ENCODE measurements at places on chromosomes 12 and 14.

GRCh38 chr14:74133833-74134481 lies 49.2 kb downstream of the LIN52 start:
- DNase-seq = no peak

DNA sequence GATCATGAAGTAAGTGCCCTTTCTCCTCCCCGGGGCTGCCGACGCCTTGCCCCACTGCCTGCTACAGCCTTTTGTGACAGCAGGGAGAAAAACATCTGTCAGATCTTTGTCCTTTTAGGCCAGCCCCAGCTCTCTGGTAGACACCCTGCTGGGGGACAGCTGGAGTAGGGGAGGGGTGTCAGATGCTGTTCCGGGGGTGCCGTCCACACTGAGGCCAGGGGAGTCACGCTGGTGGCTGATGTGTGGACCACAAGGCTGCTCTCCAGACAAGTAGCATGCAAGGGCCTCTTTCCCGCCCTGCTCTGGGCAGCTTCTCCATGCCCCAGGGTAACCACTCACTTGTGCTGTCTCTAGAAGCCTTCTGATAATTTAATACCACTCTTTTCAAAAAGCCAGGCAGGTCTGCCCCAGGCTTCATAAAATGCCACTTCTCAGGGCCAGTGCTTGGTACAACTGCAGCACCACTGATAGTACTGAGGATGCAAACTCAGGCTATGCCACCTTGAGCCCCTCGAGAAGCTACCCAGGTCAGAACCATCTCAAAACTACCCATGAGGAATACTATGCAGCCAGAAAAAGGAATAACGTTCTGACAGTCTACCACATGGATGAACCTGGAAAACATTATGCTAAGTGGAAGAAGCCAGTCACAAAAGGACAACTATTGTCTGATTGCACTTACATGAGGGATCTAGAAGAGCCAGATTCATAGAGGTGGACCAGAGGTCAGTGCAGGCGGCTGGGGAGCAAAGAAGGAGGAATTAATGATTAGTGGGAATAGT lies 66.0 kb upstream of the RIN3 start:
- no peak for DNase-seq

DNA sequence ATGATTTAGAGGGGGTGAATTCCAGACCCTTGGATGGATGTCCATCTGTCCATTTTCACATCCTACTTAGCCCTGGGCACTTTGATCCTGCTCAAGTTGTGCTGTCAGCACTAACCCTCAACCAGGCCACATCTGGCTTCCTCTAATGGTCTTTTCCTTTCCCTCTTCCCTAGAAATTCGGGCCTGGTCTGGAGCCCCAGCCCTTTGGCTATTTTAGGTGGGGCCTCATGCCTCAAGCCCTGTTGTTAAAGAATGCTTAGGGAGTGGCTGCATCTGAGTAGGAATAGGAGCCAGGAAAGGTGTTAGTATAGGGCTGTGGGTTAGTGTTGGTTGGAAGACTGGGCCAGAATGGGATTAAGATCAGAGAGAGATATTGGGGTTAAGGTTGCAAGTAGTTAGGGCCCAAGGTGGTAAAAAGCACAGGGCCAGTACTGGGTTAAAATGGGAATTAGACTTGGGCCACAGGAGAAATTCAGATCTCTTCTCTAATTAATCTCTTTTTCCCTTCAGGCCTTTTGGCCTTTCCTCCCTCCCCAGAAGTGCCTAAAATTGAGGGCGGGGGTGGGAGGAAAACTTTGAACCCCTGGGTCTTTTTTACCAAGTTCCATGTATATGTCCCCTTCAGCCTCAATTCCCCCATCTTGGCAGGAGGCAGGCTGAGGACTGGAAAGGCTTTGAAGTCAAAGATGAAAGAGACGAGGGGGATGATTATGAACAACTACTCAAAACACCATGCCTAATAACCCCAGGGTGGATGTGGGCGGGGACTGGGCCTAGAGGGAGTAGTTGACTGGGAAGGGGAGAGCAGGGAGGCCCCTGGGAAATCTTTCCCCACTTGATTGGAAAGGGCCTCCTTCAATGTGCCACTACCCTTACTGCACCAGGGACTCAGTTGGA lies 4.0 kb upstream of the ZNF385A start:
- DNase-seq = no peak

DNA sequence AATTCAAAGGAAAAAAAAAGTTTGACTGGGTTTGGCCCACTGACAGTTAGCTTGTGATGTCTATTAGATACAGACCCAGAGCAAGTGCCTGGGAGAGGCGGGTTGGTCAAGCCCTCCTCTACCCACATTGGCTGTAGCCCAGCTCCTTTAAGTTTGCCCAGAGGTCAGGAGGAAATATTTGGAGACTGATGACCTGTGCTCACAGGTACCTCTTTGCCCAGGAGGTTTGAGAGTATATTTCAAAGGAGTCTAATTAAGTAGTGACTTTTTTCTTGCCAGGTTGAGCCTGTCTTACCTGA lies 21.8 kb upstream of the PDE1B start:
- DNase-seq = no peak

DNA sequence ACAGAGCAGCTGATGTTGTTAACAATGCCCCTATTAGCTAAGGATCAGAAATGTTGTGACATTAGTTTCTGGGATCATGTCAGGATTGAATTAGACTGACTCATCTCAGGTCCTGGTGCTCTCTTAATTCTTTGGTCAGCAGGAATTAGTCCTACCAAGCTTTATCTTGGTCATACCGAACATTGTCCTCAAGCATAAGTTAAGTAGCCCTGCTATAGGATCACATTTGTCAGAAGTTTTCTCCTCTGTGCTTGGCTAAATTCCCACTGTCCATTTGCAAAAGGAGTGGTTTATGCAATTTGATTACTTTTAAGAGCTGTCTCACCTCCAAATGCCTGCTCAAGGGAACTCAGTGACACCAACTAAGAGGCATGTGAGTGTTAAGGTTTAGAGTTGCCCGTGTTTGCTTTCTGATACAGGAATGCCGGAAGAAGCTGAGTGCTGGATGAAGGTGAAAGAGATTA lies 48.4 kb upstream of the IFNG-AS1 start:
- DNase-seq = no peak
